NCI-H345 (cell line): ENCODE measurements at places on chromosomes 2 and 18.

DNA sequence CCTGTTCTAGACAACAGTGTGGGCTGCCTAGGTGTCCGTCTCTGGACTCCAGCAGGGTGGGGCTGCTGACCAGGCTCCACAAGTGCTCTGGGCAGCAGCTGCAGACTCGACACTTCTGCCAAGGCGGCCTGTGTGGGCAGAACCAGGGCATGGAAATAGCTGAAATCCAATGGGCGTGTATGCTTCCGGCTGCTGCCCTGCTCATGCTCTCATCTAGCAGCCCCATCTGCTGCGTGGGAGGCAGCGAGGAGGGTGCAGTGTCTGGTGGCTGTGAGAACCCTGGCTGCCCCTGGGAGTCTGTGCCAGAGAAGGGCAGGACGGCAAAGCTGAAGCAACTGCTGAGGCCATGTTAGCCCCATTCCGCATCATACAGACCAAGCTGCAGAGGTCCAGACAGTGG lies 174.9 kb downstream of the SOX11 start:
- DNase-seq: no peak

DNA sequence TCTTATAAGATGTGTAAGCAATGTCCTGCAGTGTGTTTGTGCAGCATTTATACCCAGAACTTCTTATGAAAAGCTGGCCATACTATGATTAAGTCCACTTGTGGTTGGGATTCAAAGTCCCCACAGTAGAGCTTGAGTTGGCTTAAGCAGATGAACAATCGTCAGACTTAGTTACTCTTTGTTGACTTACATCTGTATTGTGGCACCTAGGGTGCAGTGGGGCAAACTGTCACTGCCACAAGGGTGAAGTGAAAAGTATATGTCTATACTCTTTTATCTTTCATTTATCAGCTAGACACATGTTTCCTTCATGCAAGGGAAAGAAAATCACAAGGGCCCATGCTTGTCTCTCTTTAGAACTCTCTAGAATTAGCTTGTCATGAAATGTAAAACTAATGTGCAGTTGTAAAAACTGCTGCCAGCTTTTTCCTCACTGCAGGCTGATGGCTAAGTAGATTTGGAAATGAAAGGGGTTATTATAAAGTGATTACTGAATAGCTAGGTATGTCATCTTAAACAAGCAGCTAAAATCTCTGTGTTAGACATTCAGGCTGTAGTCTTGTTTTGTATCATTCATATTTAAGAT lies 474.5 kb downstream of the PTPRM start:
- DNase-seq: no peak

DNA sequence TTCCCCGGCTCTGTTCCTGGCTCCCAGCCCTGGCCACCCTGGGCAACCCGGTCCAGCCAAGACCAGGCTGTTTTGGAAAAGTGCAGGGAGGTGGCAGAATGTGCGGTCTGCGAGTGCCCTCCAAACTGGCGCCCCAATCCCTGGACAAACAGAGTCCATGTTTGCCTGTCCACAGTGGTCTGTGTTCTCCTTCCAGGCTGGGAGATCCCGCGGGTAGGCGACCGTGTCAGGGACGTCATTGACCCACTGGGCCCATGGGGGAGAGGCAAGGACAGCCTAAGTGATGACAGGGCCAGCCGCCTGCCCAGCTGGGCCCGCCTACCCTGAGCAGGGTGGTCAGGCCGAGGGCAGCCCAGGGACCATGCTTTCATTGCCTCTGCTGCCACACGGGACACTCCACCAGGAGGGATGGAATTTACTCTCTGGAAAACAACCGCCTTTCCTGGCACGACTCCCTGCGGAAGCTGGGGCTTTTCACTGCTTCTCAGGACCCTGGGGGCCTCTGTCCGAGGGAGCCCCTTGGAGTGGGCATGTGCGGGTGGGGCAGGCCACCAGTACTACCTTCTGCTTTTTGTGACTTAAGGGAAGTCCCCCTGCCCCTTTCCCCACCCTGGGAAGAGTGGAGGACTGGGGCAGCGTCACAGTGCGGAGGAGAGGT lies 20.1 kb downstream of the CYP26B1 start:
- DNase-seq: no peak

GRCh38 chr2:124258140-124258880 lies 233.2 kb downstream of the CNTNAP5 start:
- no peak for DNase-seq

GRCh38 chr2:240137596-240138253 lies 1.6 kb upstream of the COPS9 start:
- DNase-seq: no peak

- DNase-seq: no peak
Observed at GRCh38 chr2:186558512-186559276, 31.2 kb upstream of the ITGAV start.

GRCh38 chr2:29130295-29130694 lies 15.1 kb downstream of the CLIP4 start:
- DNase-seq: peak; percentile 29

- DNase-seq: no peak
Observed at GRCh38 chr2:54062401-54062800, 53.0 kb upstream of the ACYP2 start.

DNA sequence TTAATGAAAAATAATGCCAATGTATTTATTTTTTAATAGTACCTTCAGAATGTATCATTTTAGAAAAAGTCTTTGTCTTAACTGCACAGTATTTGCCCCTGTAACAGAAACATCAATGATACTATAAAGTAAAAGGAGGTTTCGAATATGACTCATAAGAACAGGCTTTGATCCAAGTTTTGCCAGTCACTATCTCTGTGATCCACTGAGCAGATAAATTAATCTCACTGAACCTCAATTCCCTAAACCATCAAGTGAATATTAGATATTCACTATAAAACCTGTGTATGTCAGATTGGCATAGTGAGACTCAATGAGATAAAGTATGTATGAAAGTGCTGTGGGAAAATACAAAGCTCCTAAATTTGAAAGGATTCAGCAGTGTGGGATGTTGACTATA lies 292.1 kb downstream of the EXOC6B start:
- DNase-seq: no peak

DNA sequence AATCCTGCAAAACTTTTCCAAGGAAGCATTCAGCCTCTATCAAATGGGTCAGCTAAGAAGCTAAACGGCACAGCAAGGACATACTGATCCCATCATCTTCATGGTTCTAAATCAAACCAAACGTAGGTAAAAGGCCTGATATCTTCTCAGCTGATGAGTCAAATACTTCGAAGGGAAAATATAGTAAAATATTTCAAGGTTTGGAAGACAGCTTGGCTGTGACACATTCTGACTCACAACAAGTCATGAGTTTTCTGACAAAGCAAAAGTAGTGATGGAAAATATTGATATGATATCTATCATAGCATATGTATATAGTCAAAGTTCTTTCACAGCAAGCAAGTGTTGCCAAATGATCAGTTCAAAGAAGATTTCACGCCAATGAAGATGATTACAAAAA lies 31.5 kb downstream of the DOCK10 start:
- DNase-seq: no peak

- no peak for DNase-seq
Observed at GRCh38 chr18:48986851-48987761, 36.3 kb upstream of the SMAD7 start.

GRCh38 chr2:1995987-1996386 lies 251.7 kb upstream of the PXDN start:
- DNase-seq: no peak

GRCh38 chr18:51426996-51427395 lies 229.5 kb upstream of the MEX3C start:
- DNase-seq: no peak

GRCh38 chr18:58532298-58532697 lies 96.6 kb downstream of the ALPK2 start:
- no peak for DNase-seq

GRCh38 chr2:23850564-23851256 lies 76.2 kb downstream of the ATAD2B start:
- no peak for DNase-seq

- no peak for DNase-seq
Observed at GRCh38 chr2:189876271-189876670, 92.0 kb downstream of the PMS1 start.

DNA sequence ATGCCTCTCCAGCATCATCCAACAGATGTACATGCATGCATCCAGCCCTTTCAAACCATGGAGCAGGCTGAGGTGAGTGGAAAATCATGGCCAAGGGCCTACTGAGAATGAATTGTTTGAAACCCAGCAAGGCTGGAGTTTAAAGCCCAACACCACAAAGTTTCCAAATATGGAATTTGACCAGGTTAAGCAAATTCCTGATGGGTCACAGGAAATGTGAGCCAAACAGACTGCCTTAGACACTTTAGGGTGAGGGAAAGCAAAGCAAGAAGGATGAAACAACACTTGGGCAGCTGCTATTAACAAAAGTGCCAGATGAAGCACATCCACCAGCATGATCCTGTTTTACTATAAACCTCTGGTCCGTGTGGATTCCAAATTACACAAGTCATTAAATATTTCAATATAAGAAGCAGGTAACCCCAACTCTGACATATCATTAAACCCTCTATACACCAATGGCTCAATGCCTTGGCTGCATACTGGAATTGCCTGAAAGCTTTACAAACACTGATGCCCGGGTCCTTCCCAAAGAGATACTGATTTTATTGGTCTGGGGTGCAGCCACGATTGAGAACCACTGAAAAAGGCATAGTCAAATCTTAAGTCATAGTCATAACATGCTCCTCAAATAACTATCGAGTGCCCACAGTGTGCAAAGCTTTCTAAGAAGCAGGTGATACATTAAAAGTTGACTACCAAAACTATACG lies 9.1 kb downstream of the KLF7 start:
- DNase-seq: no peak

DNA sequence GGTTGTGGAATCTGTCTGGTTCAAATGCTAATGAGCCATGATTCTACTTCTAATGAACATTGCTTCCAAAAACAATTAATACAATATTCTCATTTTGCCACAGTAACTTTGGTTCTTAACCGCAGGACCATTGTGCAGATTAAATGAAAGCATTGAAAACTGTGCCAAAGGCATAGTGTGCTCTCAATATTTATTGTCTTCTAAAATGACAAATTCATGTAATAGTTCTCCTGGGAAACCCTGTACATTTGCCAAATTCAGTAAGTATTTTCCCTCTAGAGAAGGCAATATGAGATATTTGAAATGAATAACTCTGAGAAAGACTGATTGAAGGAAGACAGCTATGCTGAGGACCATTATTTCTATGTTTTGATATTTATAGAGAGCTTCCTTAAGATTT lies 246.3 kb downstream of the CCDC102B start:
- no peak for DNase-seq

- DNase-seq: no peak
Observed at GRCh38 chr2:223251656-223252229, 199.8 kb downstream of the KCNE4 start.

DNA sequence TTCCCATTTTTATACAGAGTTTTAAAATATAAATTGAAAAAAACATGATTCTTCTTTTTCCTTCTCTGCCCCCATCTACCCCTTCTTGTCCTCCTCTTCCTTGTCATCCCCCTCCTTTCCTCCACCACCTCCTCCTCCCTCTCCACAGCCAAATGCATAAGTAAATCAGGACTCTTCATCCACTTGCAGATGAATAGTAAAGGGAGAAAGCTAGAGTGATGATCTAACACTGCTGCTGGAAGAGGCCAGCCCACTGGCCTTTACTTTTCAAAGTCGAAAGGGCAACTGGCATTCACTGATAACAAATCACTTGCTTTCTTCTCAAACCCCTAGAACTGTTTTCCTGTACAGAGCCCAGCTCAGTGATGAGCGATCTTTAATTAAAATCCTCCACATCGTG lies 205.8 kb downstream of the PDE1A start:
- DNase-seq: no peak

DNA sequence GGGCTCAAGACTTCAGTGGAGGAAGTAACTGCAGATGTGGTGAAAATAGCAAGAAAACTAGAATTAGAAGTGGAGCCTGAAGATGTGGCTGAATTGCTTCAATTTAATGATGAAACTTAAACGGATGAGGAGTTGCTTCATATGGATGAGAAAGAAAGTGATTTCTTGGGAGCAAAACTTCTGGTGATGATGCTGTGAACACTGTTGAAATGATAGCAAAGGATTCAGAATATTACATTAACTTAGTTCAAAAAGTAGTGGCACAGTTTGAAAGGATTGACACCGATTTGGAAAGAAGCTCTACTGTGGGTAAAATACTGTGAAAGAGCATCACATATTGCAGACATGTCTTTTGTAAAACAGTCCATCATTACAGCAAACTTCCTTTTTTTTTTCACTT lies 638.0 kb downstream of the NYAP2 start:
- no peak for DNase-seq

- no peak for DNase-seq
Observed at GRCh38 chr2:75274936-75275335, 75.6 kb upstream of the TACR1 start.

GRCh38 chr2:147531269-147531668 lies 313.6 kb upstream of the ACVR2A start:
- DNase-seq: no peak

DNA sequence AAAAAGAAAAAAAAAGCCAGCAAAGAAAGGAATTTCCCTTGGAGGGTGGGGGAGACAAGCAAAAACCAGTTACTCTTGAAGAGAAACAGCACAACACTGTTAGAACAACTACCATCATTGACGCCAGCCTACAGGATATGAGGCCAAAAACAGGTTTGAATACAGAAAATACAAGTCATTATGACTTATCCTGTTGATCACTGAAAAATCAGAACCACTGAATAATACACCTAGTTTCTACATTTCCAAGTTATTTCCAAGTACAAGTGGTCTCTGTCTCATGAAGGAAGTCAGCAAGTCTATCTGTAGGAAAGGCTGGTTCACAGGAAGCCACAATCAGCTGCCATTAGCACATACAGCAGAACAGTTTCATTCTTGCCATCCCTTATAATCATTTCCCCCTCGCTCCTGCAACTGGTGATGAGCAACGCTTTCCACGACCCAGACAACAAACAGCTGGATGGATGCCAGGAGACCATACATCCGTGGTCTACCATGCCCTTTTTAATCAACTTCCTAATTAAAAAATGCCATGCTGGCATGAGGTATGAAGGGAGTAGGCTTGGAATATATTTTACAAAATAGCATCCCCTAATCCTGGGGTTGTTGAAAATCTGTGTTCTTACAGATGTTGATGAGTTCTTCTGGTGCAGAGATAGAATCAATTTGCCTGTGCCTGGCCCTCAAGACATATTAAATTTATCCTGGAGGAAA lies 10.4 kb downstream of the MYT1L start:
- DNase-seq: peak; percentile 70

DNA sequence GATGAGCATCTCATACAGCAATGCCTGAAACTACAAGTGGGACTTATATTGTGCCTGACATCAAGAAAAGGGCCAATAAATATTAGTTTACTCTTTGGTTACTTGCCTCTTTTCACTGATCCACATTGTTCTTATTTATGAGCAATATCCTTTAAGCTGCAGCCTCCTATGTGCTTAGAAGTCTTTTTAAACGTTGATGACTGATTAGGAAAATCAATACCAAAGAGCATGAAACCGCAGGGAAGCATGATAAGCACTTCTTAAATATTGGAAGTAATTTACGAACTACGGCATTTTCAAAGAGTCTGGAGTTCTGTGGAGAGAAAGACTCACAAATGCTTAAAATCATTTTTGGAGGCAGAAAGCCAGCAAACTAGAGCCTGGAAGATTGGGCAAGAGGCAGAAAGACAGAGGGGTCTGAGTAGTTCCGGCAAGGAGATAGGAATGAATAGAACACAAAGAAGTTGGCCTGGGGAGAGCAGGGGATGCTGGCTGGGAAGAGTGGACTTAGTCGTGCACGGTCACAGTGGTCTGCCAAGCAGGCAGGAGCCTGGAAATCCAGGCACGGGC lies 122.6 kb upstream of the NOSTRIN start:
- DNase-seq: no peak

- DNase-seq: no peak
Observed at GRCh38 chr18:61742565-61743429, 150.0 kb downstream of the RNF152 start.
